NCI-H510A treated with DMSO at 0.1 percent for 48 hours (cell line): ENCODE measurements at places on chromosomes 4 and X.
A peak's percentile ranks its signal among the peaks of the same experiment; 100 is the strongest.

DNA sequence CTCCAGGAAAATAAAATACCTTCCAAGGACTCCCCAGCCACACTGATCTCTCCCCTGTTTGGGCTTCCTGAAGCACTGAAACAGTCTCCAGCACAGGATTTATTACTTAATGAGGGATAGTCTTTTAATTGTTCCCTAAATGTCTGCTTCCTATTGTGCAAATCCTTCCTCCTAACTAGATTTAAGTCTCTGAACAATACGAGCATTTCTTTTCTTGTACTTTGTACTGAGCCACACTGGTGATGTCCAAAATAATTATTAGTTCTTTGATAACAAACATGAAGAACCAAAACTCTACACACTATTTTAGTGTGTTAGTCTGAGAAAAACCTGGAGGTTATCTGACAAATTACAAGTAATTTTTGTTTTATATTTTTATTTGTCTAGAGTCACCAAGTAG, 5.1 kb downstream of the ADGRA3 start:
- no peak for DNase-seq

DNA sequence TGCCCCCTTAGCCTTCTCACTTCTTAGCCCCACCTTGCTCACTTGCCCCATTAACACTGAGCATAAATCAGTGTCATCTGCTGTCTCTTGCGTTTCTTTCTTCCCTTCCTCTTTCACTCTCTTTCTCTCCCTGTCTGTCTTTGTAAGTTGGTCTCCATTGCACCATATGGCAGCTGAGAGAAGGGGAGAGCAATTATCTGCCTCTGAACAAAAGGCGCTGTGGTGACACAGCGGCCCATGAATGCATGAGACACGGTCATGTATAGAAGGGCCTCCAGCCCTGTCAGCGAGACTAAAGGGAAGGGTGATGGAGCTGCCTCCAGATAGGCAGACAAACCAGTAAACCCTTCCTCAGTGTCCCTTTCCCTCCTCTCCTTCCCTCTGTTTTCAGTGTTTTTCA, 88.8 kb upstream of the PCDH18 start:
- DNase-seq: peak; percentile 26

- no peak for DNase-seq
These were observed 328.7 kb upstream of the ZFP42 start for GRCh38 chr4:187666697-187667494.

- DNase-seq: no peak
These were observed 13.3 kb downstream of the PPARGC1A start for GRCh38 chr4:23876418-23877089.

DNA sequence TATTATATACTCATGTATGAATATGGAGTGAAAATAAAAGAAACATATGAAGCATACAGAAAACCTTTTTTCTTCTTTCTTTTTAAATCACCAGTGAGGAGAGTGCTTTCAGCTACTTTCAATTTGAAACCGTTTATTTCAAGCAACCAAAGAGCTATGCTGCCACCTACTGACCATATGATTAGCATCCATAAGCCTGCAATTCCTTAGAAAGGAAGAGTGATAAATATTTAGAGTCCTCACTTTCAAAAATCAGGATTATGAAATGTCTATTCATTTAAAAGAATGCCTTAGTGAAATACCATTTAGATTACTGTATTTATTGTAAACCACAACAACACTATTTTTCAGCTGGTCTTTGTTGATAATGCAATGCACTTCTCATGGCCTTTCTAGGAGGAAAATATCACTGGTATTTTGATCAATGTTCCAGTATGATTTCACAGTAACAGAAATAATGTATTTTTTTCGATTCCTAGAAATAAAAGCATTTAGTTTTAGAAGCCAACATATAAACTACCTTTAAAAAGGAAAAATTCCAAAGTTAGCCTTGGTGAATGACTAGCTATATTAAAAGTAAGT, 667.6 kb downstream of the PCDH18 start:
- peak; percentile 62 for DNase-seq

DNA sequence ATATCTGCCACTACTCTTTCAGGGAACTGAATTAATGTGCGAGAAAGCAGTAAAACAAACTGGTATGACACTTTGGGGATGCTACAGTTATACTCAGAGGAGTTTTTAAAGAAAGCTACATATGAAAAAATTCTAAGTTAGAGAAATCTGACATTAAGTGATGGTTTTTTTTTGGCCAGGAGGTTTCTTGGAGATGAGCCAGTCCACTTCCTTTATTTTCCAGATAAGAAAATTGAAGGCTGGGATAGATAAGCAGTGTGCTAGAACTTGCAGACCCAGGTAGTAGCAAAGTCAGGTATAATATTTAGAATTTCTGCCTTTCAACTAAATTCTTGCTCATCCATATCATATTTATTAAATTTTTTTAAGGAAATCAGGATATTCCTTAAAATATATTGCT, 106.8 kb downstream of the FAT4 start:
- DNase-seq: no peak

DNA sequence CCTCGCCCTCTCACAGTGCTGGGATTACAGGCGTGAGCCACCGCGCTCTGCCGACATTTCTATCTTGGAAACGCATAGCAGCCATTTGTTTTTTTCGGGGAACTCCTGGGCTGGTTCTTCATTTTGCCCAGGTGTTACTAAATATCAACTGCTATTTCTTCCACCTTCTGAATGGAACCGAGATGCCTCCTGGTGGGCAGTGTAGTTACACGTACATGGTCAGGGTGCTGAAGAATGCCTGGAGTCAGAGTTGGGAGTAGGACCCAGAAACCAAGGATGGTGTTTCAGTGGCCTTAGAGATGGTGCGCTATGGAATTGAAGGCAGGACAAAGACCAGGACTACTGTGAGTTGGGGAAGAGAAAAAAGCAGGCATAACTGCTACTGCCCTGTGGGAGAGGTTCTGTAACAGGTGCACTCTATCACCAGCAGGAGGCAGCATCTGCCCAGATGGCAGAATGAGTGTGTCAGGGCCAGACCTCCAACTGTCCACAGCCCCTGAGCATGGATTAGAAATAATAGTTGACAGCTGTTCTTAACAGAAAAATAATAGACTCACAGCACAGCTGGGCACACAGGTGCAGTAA, 81.7 kb downstream of the ZC4H2 start:
- no peak for DNase-seq

DNA sequence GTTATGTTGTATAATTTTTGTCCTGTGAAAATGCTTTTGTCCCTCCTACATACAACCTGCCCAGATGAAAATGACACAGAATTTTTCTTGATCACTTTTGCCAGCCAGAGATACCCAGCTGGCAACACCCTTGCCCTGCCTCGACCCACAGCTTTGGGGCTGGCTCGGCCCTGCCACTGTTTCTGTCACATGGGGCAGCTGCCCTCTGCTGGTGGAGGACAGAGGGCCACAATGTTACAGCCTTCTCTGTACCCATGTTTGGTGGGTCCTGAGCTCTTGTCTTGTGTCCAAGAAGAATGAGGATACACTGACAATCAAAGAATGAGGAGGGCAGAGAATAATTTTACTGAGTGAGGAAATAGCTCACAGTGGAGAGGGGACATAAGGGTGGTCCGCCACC, 31.1 kb downstream of the BMP15 start:
- no peak for DNase-seq

- DNase-seq: no peak
These were observed 30.7 kb downstream of the CDKL2 start for GRCh38 chr4:75599647-75600046.

- peak; percentile 30 for DNase-seq
These were observed 194.6 kb upstream of the FTHL17 start for GRCh38 chrX:31266203-31267076.

DNA sequence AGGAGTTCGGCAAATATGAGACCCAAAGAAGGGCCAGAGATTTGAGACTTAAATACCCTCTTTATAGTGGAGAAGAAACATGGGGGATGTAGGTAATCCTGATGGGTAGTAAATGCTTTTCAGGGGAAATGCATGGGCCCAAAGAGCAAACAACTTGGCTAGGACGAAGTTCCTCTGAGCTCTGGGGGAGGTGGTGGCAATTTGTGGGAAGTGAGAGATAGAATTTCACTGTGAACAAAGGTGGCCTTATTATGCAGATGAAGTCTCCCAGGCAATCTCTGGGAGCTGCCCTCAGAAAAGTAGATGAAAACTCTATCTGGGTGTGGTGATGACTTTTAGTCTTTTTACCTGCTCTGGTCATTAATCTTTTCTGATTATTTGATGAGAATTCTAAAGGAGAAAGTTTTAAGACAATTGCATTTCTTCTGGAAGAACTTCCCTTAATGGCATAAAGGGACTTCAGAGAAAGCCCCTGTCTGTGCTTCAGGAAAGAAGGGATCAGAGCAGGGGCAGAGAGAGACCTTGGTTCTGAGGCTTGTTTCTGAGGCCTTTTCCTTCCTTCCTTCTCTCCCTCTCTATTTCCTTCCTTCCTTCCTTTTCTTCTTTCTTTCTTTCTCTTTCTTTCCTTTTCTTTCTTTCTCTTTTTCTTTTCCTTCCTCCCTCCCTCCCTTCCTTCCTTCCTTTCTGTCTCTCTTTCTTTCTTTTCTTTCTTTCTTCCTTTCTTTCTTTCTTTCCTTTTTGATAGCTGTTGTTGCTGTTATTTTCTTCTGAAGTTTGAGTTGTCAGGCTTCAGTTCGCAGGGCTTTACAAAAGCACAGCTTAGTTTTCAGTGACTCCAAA, 37.5 kb upstream of the MAOA start:
- no peak for DNase-seq

DNA sequence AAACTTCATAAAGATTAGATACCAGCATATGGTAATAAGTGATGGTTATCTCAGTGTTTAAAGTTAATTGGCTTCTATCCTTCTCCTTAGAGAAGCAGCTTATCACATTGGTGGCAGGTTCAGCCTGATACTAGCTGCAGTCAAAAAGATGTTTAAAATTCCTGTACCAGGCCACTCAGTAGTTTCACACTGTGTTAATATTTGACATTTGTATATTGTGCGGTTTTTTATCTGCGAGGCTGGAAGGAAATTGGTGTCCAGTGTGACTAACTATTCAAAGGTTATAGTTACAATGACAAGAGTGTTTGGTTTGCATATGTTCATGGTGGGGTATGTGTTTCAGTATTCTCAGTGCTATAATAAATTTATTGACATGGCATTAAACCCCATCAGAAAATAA, 27.5 kb upstream of the TBC1D8B start:
- no peak for DNase-seq

GRCh38 chrX:150573702-150574101, 5.3 kb downstream of the MTM1 start:
- DNase-seq: no peak

GRCh38 chrX:107831071-107831730, 5.5 kb downstream of the MID2 start:
- DNase-seq: no peak

GRCh38 chrX:71846429-71846828, 64.2 kb upstream of the NHSL2 start:
- DNase-seq: no peak

GRCh38 chr4:134787315-134787714, 585.7 kb upstream of the PABPC4L start:
- no peak for DNase-seq

GRCh38 chr4:89221167-89221867, 86.3 kb downstream of the GPRIN3 start:
- DNase-seq: no peak

DNA sequence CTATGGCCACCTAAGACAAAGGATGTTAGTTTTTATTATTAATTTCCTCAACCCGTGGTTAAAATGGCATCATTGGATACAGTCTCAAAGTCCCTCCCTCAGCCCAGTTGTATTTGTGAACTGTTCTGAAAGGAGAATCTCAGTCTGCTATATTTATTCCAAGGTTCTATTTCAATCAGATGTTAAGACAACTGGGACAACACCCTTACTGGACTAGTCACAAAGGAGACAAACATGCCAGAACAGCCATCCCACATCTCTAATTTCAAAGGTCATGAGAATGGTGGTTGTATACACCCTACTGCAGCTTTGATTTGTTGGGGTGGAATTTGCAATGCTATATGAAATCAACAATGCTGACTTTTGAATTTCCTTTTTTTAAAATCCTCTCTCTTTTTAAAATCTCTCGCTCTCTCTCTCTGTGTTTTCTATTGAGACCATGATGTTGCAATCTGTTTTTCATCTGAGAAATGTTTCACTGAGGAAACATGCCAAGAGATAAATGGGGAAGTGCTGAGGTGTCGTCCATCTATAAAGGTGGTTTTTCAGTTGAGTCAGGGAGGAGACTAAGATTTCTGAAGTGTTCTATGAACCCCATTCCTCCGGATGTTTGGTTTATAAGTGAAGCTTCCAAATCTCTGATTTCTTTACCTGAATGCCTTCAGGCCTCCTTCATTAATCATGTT, 201.5 kb upstream of the GATB start:
- no peak for DNase-seq
